Kidney tubule cell (primary cell): ENCODE measurements at places on chromosomes 2 and 18.
A peak's percentile ranks its signal among the peaks of the same experiment; 100 is the strongest.

DNA sequence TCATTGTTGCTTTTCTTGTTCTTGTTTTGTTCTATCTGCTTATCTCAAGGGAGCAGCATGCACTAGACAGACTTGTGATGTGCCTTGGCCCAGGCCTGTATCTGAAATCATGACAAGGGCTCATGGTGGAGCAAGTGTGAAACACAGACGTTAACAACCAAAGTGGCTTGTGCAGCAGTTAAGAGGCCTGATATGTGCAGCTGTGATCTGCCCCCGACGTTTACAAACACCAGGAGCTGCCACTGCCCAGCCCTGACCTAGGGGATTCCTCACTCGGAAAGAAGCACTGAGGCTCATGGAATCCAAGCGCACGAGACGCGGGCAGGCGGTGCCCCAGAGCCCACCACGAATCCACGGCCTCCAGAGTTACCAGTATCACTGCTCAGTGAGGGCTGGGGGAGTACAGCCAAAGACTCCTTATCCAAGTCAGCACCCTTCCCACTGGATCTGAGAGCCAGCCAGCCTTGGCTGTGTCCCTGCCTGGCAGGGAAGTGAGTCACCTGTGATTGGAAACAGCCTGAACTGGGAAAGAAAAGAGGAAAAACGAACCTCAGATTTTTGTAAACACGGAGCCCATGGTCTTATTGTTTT, 62.3 kb upstream of the SNTG2 start:
- DNase-seq = no peak

GRCh38 chr2:240869109-240869955, 708 bp downstream of the AGXT start:
- DNase-seq = no peak

GRCh38 chr18:9711361-9712129, 3.4 kb downstream of the RAB31 start:
- no peak for DNase-seq

GRCh38 chr2:171235262-171235881, 74.7 kb upstream of the TLK1 start:
- no peak for DNase-seq

- no peak for DNase-seq
Observed at GRCh38 chr2:147614471-147614870, 230.4 kb upstream of the ACVR2A start.

GRCh38 chr18:23071285-23071684, 64.0 kb upstream of the CABLES1 start:
- DNase-seq = peak; percentile 69
